Left colon (tissue), 2 donors: ENCODE measurements at places on chromosomes 11 and 22. TPM values are rescaled to one million over a fixed set of nuclear protein-coding genes. Genes with fewer than 3 reads are reported as not detected.

The CNIH2 gene
- total RNA-seq, result 1.1 TPM

The ZNRF3 gene
- 6.2 TPM for total RNA-seq

The TMEM151A gene
- 0.14 TPM for total RNA-seq

GRCh38 chr22:39469681-39470450 lies 13.1 kb downstream of the MGAT3 start:
- DNase-seq, result no peak

DNA sequence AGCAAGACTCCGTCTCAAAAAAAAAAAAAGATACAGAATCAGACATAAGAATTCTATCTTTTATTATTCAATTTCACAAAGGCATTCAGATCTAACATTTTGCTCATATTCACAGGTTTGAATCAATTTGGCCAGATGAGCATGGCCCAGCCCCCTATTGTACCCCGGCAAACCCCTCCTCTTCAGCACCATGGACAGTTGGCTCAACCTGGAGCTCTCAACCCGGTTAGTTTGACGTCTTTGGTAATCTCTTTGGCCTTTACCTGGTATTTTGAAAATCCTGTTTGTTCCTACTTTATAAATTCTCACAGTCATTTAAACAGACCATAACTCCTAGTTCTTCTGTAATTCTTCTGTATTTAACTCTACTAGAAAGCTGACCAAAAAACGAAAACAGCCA lies 55.3 kb downstream of the EP300 start:
- no peak for DNase-seq

- no peak for DNase-seq
Measured at GRCh38 chr11:36899800-36900199, 301.8 kb upstream of the RAG2 start.

DNA sequence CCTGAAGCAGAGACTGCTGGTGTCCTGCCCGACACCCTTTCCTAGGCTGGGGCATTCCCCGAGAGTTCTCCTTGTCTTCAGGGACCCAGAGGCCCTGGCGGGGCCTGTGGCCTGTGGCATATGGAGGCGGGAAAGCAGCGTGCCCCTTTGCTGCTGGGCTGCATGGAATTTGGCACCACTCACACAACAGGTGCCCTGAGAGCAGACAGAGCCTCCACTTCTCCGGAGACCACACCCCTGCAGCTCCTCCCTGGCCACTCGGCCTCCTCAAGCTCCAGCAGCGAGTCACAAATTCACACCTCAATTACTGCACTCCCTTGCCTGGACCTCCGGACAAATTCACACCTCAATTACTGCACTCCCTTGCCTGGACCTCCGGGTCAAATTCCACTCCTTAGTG lies 1375.2 kb downstream of the TBC1D22A start:
- DNase-seq, result no peak

DNA sequence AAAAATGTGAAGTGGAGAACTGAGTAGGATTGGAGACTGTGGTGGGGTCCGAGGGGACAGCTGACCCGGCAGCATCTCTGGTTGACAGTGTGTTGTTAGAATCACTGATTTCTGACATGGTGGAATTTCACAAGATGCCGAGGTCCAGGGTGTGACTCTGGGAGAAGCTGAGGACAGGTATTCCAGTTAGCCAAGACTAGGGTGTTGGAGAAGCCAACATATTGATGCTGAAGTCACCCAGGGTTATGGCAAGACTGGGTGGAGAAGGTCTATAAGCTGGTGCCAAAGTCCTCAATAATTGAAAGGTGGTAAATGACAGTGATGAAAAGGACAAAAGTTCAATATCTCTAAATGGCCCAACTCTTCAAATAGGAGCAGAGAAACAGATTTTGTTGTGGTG lies 86.1 kb downstream of the ME3 start:
- no peak for DNase-seq

DNA sequence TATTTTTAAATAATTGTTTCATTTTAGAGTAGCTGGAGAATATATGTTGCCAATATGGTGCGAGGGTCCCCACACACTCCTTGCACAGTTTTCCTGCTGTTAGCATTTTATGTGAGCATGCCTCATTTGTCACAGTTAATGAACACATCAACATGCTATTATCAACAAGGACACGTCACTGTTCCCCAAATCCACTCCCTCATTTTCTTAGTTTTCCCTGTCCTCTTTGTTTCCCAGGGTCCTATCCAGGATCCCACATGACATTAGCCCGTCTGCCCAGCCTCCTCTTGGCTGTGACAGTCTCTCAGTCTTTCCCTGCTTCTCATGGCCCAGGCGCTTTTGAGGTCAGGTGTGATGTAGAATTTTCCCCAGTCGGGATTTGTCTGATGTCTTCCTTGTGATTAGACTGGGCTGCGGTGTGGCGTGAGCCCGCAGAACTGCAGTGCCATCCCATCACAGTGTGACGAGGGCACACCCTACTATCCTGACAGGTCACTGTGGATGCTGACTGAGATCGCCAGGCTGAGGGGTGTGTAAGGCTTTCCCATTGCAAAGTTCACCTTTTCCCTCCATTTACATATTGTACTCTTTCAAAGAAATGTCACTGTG lies 450.6 kb upstream of the B3GAT1 start:
- no peak for DNase-seq
